ENCODE measurements at places on chromosomes 7 and 10.

- no peak for DNase-seq
Observed at GRCh38 chr10:26665080-26666048, 32.1 kb upstream of the PDSS1 start.

DNA sequence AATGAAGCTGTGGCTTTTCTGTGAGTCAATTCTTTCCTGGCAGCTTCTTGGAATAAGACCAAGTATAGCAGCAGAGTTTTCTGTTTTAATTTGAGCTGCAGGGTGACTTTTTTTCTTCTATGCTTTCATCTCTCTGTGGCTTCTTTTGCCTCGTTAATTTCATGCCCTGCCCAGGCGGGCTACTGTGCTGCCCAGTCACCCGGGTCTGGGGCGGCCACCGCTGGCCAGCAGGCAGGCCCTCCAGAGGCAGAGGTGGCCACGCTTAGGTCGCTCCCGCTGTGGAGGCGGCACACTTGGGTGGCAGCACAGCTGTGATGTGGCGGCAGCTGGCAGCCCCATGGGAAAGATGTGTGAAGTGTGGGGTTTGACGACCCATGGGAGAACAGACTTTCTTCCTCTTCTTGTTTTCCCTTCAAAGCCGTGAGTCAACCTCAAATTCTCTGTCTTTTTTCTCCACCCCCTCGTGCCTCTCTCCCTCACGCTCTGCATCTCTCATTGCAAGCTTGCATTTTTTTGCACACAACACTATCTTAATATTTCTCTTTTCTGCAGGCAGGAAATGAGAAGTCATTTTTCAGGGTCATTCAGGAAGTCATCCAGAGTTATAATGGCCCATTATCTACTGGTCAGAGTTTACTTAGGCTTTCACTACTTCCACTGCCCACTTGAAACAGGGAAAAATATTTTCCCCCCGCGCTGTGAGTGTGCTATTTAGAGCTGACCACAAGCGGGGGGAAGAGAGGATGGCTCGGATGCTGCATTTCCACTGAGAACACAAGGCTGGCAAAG lies 67.8 kb downstream of the EGFR start:
- no peak for DNase-seq

- no peak for DNase-seq
Observed at GRCh38 chr7:88095-88926, 104.1 kb upstream of the FAM20C start.

DNA sequence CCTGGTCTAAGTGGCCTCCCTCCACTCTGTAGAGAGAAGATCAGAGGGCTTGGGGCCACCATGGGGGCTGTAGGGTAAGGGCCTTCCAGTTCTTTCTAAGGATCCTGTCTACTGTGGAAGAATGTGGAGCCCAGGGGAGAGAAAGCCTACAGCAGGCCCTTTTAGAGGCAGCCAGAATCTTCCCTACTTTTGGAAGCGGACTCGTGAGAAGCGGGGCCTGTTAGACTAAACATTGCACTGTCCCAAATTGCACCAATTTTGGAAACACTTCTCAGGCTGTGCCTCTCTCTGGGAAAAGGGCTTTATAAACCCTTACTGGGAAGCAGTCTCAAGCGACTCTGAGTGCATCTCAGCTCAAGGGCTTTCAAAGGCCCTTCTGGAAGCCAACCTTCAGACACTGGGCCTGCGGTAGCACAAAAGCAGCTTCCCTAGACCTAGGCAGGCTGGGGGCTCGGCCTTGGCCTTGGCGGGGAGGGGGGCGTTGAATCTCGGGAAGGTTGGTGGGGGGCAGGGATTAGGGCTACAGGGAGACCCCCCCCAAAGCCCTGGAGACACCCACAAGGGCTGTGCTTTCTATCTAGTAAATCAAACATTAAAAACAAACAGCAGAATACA lies 298.1 kb downstream of the GFRA1 start:
- DNase-seq: no peak

- no peak for DNase-seq
Observed at GRCh38 chr10:78905957-78906308, 162.8 kb upstream of the ZMIZ1 start.

DNA sequence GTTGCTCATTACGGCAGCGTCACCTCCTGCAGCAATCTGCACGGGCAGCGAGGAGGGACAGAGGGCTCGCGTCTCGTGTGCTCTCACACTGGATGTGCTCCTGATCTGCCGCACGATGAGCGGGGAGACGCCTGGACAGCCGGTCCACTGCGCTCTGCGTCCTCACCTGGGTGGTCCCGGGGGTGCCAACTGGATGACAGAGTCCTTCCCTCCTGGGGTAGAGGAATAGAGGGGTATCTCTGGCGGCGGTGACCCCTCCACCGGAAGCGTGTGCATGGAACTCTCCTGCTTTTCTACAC lies 3.4 kb downstream of the FAM20C start:
- no peak for DNase-seq

Data from stimulated activated naive CD4-positive, alpha-beta T cell (primary cell).